Amniotic stem cell (primary cell): ENCODE measurements at places on chromosomes 6 and 20.

GRCh38 chr6:104860221-104860620 is 502 bp upstream of the HACE1 start:
- no peak for DNase-seq

- no peak for DNase-seq
Measured at GRCh38 chr6:20907486-20908071, 373.3 kb downstream of the CDKAL1 start.

- DNase-seq, result no peak
Measured at GRCh38 chr6:161351858-161352257, 78.0 kb upstream of the AGPAT4 start.

- DNase-seq, result no peak
Measured at GRCh38 chr6:149246691-149247384, 70.7 kb upstream of the TAB2 start.

- peak; percentile 96 for DNase-seq
Measured at GRCh38 chr6:30781743-30782424, 37.5 kb upstream of the IER3 start.

- no peak for DNase-seq
Measured at GRCh38 chr20:59258221-59258621, 42.2 kb upstream of the EDN3 start.

GRCh38 chr6:391559-392440 is at the start of gene IRF4:
Gene IRF4, plus strand, starts transcription at chr6:391752. Its CDS starts 1,401 bp downstream, at chr6:393153.
- no peak for DNase-seq

GRCh38 chr6:118558464-118559217 is 10.5 kb downstream of the PLN start:
- no peak for DNase-seq

DNA sequence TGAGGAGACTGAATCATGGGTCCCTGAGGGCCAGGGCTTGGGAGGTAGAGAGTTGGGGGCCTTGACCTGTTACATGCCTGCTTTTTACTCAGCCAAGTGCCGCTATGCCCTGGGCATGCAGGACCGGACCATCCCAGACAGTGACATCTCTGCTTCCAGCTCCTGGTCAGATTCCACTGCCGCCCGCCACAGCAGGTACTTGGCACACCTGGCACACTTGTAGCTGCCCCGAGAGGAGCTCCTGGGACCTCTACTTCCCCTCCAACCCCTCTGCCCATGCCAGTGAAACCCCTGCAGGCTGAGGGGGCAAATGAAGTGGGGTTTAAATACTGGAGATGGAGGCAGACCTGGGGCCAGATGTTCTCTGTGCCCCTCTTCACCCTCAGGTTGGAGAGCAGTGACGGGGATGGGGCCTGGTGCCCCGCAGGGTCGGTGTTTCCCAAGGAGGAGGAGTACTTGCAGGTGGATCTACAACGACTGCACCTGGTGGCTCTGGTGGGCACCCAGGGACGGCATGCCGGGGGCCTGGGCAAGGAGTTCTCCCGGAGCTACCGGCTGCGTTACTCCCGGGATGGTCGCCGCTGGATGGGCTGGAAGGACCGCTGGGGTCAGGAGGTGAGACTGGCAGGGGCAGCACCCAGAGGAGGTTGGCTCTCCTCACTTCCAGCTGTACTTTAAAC is 4.6 kb downstream of the DDR1 start:
- DNase-seq, result no peak

DNA sequence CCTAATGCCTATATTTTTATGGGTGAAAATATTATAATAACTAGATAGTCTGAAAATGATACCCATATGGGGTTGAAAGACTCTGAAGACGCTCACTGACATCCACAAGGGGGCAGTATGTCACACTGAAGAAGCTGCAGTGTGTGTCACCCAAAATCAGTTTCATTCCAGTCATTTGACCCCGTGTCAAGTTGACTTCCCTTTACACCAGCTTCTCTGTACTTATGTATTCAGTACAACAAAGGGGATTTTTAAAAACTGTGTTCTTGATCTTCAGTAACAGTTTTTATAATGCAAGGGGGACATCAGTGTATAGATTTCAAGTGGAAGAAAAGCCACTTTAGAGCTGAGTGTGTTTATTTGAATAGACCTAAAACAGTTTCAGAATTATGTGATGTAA is 19.3 kb downstream of the FAXC start:
- peak; percentile 50 for DNase-seq

DNA sequence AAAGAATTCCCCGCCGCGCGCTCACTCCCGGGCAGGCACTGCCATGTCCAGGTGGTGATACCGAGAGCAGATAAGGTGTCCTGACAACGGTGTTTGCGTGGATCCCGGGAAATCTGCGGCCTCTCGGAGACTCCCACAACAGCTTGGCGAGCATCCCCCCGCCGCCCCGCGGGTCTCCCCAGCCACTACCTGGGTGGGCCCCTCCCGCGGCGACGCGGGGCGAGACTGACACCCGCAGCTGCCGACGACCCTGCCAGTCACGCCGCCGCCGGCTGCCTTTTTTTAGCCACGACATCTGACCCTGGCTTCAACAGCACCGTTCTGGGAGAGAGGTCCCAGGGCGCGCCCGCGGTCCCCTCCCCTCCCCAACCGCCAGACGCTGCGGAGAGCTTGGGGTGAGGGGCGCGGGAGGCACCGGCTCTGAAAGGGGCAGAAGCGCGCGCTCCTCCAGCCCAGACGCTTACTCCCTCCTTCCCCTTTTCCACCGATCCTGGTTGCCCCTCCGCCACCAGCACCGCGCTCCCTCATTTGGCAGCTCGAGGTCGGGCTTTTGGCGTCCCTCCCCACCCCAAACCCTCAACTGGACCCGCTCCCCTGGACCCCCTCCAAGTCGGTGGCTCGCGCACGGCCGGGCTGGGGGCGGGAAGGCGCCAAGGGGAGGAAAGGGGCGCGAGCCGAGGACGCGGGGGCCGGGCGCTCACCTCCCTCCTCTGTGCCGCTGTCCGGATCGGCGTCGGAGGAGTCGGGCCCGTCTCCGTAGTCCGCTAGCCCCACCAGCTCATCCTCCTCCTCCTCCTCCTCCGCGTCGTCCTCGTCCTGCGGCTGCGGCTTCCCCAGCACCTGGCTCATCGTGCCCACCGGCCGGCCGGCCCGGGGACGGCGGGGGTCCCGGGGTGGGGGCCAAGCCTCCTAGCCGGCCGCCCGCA is 665 bp downstream of the RRAGD start:
- DNase-seq, result no peak

DNA sequence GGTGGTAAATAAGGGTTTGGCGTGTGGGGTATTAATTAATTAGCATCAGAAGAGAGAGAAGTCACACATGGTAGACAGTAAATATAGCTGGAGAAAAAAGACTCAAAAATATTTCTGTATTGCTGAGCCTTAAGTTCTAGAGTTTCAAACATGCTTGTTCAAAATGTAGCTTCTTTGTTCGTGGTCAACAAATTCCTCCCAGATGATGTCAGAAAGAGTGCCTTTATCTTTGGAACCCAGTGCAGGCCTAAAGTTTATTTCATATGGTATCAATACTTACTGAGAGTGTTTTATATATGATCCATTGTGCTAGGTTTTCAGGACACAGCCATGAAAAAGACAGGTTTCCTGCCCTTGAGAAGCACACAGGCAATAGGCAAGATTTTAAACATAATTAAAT is 18.3 kb downstream of the MARCKS start:
- no peak for DNase-seq

- DNase-seq, result no peak
Measured at GRCh38 chr20:50138479-50139393, 14.8 kb downstream of the PEDS1 start.

GRCh38 chr20:35314816-35315631 is 22.8 kb upstream of the FAM83C start:
- no peak for DNase-seq

DNA sequence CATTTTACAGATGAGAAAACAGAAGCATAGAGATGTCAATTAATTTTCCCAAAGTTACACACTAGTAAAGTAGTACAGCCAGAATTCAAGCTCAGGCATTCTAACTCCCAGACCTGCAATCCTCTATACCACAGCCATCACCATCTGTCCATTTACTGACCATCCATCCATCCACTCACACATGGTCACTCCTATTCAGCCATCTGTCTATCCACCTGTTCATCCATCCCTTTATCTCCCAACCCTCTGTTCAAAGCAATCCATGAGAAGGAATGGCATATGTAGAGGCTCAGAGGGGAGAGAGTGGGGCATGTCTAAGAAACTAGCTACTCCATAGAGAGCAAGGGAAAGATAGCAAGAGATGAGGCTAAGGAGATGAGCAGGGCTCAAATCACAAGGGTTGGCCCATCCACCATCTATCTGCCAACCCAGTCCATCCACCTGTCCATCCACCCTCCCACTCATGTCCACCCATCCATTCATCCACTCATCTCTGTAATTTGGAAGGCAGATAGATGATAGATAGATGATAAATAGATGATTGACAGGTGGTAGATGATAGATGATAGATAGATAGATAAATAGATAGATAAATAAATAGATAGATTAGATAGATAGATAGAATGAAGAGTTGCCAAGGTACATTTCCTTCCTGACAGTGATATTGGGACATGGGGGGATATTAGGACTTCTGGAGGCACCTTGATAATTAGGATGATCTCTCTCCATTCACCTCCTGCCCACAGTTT is 12.2 kb upstream of the C6orf132 start:
- no peak for DNase-seq

- DNase-seq, result no peak
Measured at GRCh38 chr6:169490246-169490641, 211.6 kb downstream of the WDR27 start.

DNA sequence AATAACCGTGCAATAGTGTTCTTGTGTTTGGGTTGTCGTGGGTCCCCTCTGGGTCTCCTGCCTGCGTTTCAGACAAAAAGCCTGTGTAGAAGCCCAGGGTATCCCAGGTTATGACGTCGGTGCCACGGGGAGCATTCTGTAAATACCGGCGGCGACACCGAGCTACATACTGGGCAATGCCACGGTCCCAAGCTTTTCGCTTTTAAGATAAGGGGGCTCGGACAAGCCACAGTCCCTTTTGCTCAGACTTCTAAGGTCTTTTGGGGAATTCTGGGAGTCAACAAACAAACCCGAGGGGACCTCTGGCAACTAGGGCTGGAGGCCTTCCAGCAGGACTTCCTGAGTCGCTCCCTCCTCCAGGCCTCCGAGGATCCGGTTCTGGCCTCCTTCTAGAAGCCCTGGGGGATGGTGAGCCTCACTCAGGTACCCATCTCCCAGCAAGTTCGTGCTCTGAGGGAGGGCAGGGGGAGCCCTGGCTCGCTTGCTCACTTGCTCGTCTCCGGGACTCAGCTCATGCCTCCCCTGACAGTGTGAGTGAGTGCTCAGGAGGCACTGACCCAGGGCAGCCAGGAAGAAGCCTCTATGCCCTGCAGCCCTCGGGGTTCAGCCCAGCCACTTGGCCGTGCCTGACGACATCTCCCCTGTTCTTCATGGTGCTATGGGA is 62.4 kb upstream of the MRPS10 start:
- no peak for DNase-seq

GRCh38 chr6:135270676-135271536 is 89.8 kb downstream of the MYB start:
- no peak for DNase-seq

- no peak for DNase-seq
Measured at GRCh38 chr6:165725201-165725600, 62.2 kb upstream of the PDE10A start.

GRCh38 chr6:147837540-147837939 is 329.1 kb downstream of the SAMD5 start:
- DNase-seq, result no peak

- DNase-seq, result no peak
Measured at GRCh38 chr6:13116155-13116554, 212.2 kb downstream of the TBC1D7 start.

DNA sequence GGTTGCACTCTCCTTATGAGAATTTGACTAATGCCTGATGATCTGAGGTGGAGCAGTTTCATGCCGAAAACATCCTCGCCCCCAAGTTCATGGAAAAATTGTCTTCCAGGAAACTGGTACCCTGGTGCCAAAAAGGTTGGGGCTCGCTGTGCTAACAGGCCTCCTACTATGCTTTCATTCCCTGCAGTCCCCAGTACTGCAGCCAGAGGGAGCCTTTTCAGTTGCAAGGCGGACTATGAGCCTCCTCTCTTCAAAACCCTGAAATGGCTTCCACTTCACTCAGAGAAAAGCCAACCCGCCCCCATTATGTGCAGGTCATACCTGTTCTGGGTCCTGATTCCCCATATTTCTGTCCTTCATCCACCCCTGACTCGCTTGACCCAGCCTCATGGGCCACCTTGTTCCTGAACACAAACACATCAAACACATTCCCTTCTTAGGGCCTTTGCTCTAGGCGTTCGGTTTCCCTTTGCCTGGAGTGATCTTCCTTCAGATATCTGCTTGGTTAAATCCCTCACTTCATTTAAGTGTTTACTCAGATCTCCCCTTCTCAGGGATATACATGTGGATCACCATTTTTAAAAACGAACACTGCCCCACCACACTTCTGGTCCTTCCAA is 173.7 kb downstream of the PHACTR1 start:
- DNase-seq, result no peak

DNA sequence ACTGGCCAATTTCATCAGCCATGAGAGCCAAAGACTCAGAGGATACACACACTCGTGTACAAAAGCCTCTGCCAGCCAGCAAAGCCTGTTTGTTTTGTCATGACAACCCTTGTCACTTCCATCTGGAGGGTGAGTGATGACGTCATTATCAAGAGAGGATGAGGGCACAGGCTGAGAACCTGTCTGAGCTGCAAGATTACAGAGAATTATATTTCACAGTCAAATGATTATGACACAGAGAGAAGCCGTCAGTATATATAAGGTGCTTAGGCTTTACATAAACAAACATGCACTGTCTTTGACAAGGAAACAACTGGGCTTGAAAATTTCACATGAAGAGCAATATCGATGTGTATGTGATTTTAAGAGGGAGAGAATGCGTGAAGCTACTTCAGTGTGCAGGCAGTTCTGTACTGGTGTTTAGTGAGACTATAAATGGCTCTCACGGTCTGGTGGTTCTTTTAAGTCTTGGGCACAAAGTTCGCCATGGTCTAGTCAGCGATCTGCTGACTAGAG is 36.5 kb upstream of the BCLAF1 start:
- no peak for DNase-seq

- no peak for DNase-seq
Measured at GRCh38 chr6:132333639-132334520, 67.4 kb downstream of the MOXD1 start.
